ENCODE measurements at places on chromosomes 1 and 21.

GRCh38 chr21:31352836-31353235, 8.8 kb upstream of the TIAM1 start:
- no peak for DNase-seq

GRCh38 chr1:32683397-32683796, 19.2 kb downstream of the SYNC start:
- DNase-seq, result no peak

GRCh38 chr1:168187177-168187576, 8.4 kb downstream of the TIPRL start:
- DNase-seq, result no peak

GRCh38 chr1:56831871-56832693, 12.9 kb upstream of the FYB2 start:
- peak; percentile 70 for DNase-seq

- no peak for DNase-seq
These were observed 188.1 kb upstream of the SAMSN1 start for GRCh38 chr21:14734191-14734590.

DNA sequence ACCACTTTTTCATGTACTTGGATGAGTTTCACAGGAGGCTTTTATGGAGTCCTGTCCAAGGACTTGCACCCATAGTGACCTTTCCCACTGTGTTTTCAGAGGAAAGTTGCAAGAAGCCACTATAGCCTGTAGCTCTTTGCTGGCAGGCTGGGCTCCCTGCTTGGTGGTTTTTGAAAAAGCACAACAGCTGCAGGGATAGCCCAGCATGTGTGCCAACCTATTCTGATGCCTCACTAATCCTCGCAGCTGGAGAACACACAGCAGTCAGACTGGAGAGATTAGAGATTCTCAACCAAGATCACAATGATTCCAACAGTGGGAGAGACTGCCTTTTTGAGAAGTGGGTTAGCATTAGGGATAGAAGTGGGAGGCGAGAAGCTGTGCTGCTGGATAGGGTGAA, 24.1 kb upstream of the ARHGEF11 start:
- DNase-seq, result no peak

- no peak for DNase-seq
These were observed 631.0 kb downstream of the MRPL39 start for GRCh38 chr21:24976238-24976637.

- DNase-seq, result no peak
These were observed at the start of gene GABRD for GRCh38 chr1:2019172-2019543. Gene GABRD (plus strand): TSS chr1:2019345. CDS start chr1:2019424, 79 bp downstream.

GRCh38 chr1:67485046-67485811, 55.0 kb upstream of the SERBP1 start:
- DNase-seq, result no peak

DNA sequence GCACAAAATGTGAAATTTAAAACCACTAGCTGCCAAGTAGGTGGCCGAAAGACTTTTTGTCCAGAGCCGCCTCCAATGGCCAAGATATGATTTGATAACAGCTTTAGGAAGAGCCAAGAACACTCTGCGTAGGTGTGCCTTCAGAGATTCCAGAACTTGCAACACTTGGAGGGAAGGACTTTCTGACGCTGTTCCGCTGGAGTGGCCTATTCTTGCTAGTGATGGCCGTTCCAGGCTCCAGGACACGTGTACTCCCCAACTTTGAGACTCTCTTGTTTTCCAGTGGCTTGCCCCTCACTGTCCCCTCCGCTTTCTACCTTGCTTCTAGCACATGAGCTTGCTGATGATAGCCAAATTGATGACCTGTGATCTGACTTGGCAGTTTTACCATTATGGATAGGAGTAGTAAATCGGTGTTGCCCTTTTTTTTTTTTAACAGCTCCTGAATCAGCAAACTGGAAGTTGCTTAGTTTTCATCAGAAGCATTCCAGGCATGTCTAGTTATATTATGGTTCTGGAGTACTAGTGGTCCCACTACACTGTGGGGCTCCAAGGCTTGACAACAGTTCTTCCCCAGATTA, 1.0 kb downstream of the PRDX6 start:
- DNase-seq, result no peak

DNA sequence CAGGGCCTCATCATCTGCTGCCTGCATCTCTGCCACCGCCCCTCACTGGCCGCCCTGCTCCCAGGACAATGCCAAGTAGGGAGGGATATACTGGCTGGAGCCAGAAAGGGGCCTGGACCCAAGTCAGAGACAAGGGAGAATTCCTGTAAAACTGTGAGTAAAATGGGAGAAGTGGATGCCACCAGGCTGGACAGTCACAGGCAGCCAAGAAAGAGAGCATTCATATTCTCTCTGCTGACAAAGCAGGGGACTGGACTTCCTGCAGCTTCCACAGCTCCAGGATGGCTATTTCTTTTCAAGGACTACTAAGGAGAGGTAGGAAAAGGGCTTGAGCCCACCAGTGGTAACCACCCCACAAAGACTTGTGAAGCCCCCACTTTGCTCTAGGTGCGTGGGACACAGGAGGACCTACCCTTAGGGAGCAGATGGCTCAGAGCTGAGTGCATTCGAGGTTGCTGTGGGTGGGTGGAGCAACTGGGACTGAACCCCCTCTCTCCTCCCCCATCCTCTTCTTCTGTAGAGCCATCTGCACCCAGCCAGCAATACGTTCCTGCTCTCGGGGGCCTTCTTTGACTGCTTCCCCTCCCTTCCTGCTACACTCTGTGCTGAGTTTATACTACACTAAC, 57.5 kb downstream of the GLIS1 start:
- no peak for DNase-seq

GRCh38 chr1:116230712-116231111, 119.5 kb downstream of the MAB21L3 start:
- DNase-seq, result no peak

- no peak for DNase-seq
These were observed 40.7 kb downstream of the UMODL1 start for GRCh38 chr21:42111811-42112210.

All from stimulated activated effector memory CD8-positive, alpha-beta T cell treated with anti-CD3 and anti-CD28 coated beads, Interleukin-12 subunit alpha, Interleukin-12 subunit beta, amount 100 ng/mL, for 72 hours (primary cell).